Right lung (tissue), 10 donors: ENCODE measurements at places on chromosomes 7 and 10.

DNA sequence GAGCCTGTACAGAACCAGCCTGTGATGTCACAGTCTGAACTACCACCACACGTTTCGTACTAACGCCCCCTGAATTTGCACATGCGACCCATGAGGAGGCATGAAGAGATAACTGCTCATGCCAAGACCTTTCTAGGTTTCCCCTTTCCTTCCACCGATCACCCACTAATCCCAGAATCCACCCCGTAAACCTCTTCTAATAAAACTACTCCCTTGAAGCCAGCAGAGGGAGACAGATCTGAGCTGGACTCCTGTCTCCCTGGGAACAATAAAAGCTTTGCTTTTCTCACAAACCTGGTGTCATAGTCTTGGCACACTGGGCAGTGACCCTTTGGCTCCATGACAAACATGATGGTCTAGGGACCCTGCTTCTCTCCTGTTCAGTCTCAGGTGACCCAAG lies 144.5 kb downstream of the FRMD4A start:
- DNase-seq, result no peak

- DNase-seq, result no peak
Measured at GRCh38 chr10:89566095-89566950, 30.9 kb upstream of the SLC16A12 start.

DNA sequence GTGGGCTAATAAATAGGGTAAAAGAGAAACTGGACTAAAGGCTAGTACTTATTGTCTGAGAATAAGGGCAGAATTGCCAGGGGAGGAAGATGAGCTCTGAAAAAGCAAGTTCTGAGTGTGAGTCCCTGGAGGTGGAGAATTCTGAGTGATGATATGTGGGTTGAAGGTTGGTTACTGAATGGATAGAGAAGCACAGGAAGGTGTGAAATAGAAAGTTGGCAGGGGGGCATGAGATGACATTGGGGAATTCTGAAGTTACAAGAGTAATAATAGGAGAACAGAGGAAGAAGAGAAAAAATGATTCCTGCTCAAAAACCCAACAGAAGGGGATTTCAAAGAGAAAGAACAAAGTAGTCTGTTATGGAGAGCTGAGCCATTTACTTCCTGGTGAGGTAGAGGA lies 76.9 kb downstream of the PRKCQ start:
- DNase-seq, result no peak

GRCh38 chr10:109960682-109961081 lies 37.4 kb upstream of the XPNPEP1 start:
- no peak for DNase-seq

DNA sequence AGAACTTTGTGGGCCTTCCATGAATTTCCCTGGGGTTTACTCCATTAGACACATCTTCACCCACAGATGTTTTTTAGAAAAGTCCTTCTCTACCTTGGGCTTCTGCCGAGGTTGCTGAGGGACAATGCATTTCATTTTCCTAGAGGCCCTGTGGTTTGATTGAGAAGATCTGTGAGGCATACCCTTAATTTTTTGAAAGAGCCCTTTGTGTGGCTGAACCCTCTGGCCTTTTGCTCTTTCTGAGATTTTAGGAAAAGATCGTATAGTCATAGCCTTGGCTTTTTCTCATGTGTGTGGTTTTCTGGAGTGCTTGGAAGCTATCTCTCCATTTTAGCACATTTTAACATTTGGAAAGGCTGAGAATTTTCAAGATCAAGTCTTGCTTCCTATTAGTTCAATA lies 119.8 kb upstream of the LYZL1 start:
- DNase-seq, result no peak

DNA sequence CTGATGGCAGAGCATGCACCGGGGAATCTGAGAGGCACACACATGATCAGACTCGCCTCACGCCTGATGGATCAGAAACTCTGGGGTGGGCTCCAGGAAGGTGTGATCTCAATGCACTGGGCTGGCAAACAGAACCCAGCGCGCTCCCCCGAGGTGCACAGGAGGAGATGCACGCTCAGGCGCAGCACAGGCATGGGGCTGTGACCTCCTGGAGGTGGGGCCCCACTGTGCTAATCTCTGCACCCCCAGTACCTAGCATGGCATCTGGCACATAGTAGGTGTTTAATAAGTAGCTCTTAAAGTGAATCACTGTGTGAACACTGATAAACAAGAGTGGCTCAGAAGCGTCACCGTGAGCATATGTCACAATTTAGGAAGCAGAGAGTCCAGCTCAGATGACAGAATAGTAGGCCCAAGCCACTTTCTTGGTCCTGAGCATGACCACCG lies 57.9 kb downstream of the PROSER2 start:
- DNase-seq, result no peak

GRCh38 chr7:140034421-140034820 lies 28.3 kb downstream of the PARP12 start:
- no peak for DNase-seq

- DNase-seq, result no peak
Measured at GRCh38 chr10:89238956-89239644, 12.5 kb downstream of the LIPA start.

DNA sequence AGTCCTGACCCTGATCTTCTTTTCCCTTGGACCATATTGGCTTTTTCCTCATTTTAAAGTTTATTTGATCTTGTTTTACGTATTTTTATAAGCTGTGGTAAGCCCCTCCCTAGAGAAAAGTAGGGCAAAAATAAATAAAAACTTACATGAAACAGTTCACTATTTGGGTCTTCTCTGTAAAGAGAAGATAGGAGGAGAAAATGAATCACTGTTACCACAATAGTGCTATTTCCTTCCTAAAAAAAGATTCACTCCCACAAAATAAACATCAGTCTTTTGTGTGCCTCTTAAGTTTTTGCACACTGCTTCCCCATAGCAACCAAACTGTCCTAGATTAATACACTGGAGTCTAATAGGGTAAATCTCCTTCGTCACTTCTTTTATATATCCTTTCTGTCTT lies 1.4 kb upstream of the SVIL start:
- no peak for DNase-seq

- DNase-seq, result no peak
Measured at GRCh38 chr10:54441275-54441674, 359.8 kb downstream of the PCDH15 start.

DNA sequence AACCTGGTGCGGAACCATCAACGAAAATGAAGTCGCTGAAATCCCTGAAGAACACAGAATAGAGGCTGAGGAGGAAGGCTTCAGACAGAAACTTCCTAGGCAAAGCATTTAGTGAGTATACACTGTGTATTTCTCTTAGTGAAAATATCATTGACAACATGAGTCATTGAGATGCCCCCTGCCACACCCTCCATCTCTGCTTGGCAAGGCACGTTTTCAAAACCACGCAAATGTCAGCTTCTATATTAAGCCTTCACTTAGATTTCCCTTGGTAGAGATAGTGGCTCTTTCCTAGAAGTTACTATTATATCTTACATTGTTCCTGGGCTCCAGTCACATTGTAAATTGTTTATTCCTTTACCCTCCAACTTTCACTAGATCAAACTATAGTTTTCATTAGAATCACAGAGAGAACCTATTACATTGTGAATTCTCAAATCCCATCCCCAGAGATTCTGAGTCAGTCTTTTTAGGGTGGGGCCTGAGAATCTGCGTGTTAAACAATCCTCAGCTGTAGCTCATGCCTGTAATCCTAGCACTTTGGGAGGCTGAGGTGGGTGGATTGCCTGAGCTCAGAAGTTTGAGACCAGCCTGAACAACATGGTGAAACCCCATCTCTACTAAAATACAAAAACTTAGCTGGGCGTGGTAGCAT lies 4.6 kb upstream of the SKAP2 start:
- DNase-seq, result no peak

GRCh38 chr7:68074242-68074641 lies 1077.6 kb downstream of the TYW1 start:
- DNase-seq, result no peak

DNA sequence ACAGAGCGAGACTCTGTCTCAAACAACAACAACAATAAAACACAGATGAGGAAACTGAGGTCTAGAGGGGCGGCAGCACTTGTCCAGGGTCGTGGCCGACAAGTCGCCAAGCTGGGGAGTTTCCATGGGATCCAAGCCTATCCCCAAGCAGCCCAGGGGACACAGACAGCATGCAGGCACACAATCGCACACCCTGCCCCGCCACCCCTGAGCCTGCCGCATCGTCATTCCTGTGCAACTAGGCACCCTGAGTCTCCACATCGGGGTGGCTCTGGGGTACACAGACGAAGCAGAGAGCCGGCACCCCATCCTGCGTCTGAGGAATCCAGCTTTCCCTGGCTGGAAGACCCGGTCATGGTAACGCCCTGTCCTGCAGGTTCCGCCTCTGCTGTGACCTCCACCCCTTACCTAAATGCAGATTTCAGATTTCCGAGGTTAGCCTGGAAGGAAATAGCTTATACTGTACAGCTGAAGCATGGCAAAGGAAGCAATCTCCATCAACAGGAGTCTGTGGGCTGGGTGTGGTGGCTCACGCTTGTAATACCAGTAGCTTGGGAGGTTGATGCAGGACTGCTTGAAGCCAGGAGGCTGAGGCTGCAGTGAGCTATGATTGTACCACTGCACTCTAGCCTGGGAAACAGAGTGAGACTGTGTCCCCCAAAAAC lies 136.1 kb upstream of the TNRC18 start:
- no peak for DNase-seq

- no peak for DNase-seq
Measured at GRCh38 chr10:4623757-4624420, 202.1 kb upstream of the AKR1E2 start.

- DNase-seq, result no peak
Measured at GRCh38 chr10:7529638-7530037, 118.8 kb upstream of the SFMBT2 start.

DNA sequence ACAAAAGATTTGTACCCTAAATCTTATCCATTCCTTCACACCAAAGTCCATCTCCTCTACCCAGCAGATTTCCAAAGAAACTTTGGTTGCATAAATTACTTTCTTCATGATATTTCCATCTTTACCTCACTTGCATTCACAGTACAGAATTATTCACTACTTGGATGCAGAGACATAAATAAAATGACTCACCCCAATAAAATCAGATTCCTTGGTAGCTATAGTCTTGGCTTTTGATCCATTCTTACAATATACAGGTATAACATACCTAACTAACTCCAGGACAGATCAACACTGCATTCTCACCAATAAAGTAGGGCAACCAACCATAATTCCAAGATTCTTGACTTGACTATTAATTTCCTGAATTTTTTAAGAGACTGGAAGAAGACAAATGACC lies 815.1 kb downstream of the MAGI2 start:
- DNase-seq, result no peak

DNA sequence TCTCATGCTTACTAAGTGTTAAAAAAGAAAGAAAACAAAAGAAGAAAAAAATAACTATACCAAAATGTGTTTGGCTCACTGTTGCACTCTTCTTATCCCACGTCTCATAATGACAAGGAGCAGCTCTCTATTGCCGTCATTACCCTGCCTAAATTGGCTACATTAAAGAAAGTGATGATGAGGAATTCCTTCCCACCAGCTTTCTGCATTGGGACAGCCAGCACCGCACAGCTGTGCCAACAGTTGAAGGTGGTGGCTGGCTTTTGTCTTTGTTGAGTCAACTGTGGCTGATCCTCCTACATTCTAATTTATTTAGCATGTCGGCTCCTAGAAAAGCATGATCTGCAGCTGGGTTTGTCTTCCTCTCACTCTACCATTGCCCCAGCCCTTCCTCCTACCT lies 751.8 kb downstream of the KCNMA1 start:
- DNase-seq, result no peak

DNA sequence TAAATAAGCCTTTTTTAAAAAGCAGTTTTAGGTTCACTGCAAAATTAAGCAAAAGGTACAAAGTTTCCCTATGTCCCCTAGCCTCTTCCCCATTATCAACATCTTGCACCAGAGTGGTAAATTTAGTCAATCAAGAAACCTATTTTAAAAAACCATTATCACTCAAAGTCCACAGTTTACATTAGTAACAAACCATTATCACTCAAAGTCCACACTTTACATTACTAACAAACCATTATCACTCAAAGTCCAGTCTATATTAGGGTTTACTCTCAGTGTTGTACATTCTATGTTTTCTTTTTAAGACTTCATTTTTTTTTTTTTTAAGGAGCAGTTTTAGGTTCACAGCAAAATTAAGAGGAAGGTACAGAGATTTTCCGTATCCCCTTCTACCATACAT lies 74.1 kb upstream of the GPR37 start:
- DNase-seq, result no peak

GRCh38 chr7:33448035-33448434 lies 318.7 kb downstream of the BBS9 start:
- DNase-seq, result peak; percentile 78

GRCh38 chr10:49174261-49174925 lies 13.8 kb downstream of the TMEM273 start:
- no peak for DNase-seq

DNA sequence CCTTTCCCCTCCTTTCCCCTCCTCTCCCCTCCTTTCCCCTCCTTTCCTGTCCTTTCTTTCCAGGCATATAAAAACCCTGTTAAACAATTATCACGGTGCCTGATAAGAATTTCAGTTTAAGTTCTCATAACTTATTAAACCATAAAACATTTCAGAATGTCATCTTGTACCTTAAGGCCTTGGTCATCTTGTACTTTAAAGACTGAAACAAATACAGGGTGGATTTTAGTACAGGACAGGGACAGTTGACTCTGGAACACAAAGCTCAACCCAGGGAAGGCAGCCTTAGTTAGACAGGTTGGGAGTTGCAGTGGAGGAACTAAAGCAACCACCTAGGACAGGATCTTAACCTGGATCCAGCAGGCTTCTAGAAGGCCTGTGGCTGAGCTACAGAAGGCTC lies 1.2 kb downstream of the AGR3 start:
- DNase-seq, result no peak

GRCh38 chr7:21538936-21539495 lies 3.8 kb upstream of the DNAH11 start:
- no peak for DNase-seq

GRCh38 chr10:49734676-49735075 lies 27.4 kb downstream of the OGDHL start:
- no peak for DNase-seq

GRCh38 chr10:23433701-23434100 lies 5.2 kb upstream of the OTUD1 start:
- no peak for DNase-seq

DNA sequence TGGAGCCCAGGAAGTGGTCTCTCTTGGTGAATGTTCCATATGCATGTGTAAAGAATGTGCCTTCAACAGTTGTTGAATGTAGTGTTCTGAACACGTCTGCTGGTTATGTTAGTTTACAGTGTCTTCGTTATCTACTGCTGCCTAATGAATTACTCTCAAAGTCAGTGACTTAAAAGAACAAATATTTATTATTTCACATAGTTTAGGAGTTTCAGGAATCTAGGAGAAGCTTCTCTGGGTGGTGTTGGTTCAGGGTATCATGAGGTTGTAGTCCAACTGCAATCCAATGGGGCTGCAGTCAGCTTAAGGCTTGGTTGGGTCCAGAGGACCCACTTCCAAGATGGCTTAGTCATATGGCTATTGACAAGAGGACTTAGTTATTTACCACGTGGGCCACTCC lies 36.6 kb upstream of the IGFBP3 start:
- no peak for DNase-seq

GRCh38 chr7:34327681-34328080 lies 330.3 kb upstream of the NPSR1 start:
- DNase-seq, result no peak

DNA sequence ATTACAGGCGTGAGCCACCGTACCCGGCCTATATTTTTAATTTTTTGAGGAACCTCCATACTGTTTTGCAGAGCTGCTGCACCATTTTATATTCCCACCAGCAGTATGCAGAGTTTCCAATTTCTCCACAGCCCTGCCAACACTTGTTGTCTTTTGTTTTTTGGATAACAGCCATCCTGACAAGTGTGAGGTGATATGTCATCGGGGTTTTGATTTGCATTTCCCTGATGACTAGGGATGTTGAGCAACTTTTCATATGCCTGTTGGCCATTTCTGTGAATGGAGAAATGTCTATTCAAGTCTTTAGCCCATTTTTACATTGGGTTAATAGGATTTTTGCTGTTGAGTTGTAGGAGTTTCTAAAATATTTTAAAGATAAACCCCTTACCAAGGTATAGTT lies 22.2 kb downstream of the ENTPD7 start:
- peak; percentile 42 for DNase-seq
